ENCODE measurements at places on chromosomes 7 and 10.

DNA sequence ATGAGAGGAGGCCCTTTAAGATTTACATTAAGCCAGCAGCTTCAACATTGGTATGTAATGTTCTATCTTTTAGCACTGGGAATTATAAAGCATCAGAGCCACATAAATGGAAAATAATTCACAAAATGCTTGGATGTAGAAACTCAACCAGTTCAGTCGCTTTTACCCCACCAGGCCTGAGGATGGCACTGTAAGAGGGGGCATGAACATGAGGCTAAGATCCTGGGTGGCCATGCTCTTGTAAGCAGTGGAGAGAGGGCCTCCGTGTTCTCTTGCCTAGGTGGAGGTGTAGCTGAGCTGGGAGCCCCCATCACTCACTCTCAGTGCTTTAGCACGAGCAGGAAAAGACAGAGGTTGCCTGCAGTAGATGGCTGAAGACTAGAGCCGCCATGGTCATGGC is 238.8 kb downstream of the FANK1 start:
- DNase-seq: no peak

DNA sequence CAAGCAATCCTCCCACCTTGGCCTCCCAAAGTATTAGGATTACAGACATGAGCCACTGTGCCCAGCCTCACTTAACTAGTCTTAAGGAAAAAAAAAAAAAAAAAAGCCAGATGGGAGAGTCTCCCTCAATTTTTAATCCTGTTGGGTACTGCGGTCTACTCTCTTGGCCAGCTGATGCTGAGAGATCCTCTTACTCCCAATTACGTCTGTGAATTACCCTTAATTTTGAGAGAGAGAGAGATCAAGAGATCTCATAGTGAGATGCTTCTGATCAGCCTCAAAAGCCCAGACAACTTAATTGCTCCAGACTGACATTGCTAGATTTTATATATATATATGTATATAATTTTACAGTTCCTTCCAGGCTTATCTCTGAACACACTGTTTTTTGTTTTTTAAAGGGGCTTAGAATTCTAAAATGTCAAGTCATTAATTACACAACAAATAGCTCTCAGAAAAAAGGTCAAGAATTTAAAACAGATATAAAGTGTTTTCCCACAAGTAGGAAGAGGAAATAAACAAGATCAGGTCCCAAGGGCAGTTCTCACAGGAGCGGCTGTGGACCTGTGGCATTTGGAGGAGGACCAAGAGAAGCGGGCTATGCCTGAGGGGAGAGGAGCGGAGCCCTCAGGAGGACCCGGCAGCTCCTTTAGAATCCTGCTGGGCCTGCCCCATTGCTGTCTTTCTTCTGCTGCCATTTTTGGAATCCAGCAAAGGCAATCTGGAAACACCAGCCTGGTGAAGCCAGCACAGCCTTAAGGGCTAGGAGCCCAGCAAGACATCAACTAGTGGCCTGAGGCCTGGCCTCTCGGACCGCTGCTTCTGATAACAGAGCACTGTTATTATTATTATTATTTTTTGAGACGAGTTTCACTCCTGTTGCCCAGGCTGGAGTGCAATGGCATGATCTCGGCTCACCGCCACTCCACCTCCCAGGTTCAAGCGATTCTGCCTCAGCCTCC is 30.1 kb downstream of the DENND2A start:
- DNase-seq: no peak

- DNase-seq: no peak
These were observed 189.7 kb downstream of the CCDC3 start for GRCh38 chr10:12811826-12812225.

- DNase-seq: no peak
These were observed 228.0 kb downstream of the CACNB2 start for GRCh38 chr10:18368273-18368672.

GRCh38 chr7:87702326-87702725 is 74.1 kb downstream of the RUNDC3B start:
- DNase-seq: no peak

- DNase-seq: no peak
These were observed 58.7 kb downstream of the ITGA8 start for GRCh38 chr10:15660990-15661389.

- no peak for DNase-seq
These were observed 9.2 kb downstream of the ZNF775 start for GRCh38 chr7:150388306-150388705.

DNA sequence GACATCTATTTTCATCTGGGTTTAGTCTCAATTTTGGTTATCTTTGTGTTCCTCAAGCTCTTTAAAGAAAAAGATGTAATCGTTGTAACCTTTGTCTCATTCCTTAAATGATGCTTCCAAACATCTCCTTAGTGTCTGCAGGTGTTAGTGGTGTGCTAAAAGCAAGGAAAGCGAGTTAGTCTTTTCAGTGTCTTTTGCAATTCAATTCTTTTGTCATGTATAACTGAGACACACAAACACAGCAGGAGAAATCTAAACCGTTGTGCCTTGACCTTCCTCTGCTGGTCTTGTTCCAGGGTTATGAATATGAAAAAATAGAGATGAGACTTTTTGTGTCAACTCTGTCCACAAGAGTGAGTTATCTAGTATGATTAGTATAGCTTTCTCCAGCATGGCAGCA is 40.7 kb downstream of the PIK3CG start:
- no peak for DNase-seq

- no peak for DNase-seq
These were observed 48.5 kb upstream of the ADGRA1 start for GRCh38 chr10:133039107-133039802.

- DNase-seq: no peak
These were observed 75.3 kb upstream of the TAS2R16 start for GRCh38 chr7:123070702-123071286.

DNA sequence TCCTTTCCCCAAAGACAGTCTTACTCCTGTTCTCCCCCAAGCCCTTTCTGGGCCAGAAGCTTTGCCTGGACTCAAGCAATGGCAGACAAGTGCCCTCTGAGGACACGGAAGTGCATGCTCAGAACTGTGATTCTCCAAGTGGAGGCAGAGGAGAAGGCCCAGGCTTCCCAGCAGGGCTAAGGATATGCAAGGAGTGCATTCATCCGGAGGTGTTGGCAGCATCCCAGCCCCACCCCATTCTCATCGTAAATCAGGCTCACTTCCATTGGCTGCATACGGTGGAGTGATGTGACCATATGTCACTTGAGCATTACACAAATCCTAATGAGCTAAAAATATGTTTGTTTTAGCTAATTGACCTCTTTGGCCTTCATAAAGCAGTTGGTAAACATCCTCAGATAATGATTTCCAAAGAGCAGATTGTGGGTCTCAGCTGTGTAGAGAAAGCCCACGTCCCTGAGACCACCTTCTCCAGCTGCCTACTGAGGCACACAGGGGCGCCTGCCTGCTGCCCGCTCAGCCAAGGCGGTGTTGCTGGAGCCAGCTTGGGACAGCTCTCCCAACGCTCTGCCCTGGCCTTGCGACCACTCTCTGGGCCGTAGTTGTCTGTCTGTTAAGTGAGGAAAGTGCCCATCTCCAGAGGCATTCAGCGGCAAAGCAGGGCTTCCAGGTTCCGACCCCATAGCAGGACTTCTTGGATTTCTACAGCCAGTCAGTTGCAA is 1.4 kb upstream of the RBP3 start:
- DNase-seq: no peak

DNA sequence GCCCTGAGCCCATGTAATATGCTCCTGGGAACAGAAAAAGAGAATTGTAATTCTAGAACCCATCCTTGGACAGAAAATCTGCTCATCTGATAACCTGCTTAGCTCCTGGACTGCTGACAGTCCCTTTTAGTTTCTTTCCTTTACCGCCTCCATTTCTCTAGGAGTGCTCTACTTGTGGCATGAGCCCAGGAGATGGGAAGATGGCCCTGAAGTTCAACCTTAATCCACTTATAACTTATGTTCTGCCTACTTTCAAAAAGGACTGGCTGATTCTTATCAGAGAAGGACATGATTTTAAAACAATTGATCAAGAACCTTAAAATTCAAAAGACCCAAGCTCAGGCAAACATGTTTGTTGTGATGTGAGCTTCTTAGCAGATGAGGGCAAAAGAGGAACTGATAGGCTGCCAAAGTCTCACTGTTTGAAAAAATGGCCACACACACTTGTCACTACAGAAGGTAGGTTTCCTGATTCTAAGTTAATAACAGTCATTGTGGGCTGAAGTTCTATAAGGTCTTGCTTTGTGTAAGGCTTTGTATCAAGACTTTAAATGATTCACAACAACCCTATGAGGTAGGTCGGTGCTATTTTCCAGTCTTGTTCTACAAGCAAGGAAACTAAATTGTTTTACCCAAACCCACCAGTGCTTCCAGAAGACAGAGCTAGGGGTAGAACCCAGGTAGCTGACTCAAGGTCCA is 94.3 kb upstream of the AFAP1L2 start:
- no peak for DNase-seq

DNA sequence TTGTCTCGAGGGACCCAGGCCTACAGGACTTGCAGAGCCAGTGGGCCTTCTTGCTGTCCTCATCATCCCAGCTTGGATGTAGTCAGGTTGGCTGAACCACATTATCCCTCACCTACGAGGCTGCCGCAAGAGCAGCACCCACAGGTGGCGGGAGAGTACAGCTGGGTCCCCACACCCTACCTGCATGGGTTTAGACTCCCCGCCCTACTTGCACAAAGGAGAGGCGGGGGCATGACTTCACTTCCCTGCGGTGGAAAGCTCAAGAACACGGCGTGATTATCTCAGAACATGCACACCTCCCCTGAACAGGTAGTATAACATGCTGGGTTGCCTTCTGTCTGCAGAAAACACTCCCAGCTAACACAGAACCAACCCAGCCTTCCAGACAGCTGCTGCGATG is 57.5 kb downstream of the CTBP2 start:
- DNase-seq: no peak

- no peak for DNase-seq
These were observed 423.3 kb downstream of the GLRX3 start for GRCh38 chr10:130559547-130559880.

DNA sequence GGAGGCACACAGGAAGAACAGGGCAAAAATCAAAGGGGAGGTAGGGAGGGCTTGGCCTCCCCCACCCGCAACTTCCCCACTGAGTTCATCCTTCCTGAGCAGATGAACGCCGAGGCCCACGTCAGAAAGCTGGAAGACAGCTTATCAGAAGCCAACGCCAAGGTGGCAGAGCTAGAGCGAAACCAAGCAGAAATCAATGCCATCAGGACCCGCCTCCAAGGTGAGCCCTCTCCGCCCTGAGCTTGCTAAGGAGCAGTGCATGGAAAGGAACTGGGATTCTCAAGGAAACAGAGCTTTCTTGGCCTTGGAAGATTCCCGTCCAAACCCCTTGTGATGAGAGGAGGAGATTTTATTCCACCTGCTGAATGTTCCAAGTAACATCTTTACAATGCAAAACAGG is 16.5 kb downstream of the MYH16 start:
- DNase-seq: no peak

- no peak for DNase-seq
These were observed 4.8 kb downstream of the FAM241B start for GRCh38 chr10:69634759-69635425.

DNA sequence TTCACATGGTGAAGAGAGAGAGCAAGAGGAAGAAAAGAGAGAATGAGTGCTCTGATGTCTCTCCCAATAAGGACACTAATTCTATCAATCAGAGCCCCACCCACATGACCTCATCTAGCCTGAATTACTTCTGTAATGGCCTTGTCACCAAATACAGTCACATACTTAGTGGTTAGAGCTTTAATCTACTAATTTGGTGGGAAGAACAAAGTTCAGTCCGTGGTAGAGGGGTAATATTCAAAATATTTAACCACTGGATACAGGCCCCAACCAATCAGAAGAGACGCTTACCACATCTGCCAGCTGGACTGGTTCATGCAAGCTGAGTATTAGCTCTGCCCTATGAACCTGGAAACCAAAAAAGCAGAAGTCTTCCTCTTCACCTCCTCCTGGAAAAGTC is 336.3 kb upstream of the NFE2L3 start:
- no peak for DNase-seq

- no peak for DNase-seq
These were observed at the start of gene HOXA13 for GRCh38 chr7:27199849-27200760. Gene HOXA13 (minus strand): TSS chr7:27200091. CDS start chr7:27200077, 14 bp downstream.

GRCh38 chr7:25095516-25096345 is 29.3 kb downstream of the CYCS start:
- no peak for DNase-seq

GRCh38 chr10:117345143-117345542 is 30.1 kb downstream of the PDZD8 start:
- DNase-seq: peak; percentile 44

DNA sequence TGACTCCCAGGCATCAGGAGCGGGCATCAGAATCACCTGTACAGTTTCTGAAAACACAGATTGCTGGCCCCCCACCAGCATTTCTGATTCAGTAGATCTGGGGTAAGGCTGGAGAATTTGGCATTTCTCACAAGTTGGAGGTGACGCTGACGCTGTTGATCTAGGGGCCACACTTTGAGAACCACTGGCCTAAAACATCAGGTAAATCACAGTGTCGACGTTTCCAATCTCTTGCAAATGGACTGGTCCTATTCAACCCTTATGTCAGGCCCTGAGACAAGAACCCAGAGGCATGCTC is 564.0 kb downstream of the KCNMA1 start:
- DNase-seq: no peak

- no peak for DNase-seq
These were observed at the start of gene GOLGA7B for GRCh38 chr10:97849687-97850402. Gene GOLGA7B (plus strand): TSS chr10:97849843. CDS start chr10:97850304, 461 bp downstream.

DNA sequence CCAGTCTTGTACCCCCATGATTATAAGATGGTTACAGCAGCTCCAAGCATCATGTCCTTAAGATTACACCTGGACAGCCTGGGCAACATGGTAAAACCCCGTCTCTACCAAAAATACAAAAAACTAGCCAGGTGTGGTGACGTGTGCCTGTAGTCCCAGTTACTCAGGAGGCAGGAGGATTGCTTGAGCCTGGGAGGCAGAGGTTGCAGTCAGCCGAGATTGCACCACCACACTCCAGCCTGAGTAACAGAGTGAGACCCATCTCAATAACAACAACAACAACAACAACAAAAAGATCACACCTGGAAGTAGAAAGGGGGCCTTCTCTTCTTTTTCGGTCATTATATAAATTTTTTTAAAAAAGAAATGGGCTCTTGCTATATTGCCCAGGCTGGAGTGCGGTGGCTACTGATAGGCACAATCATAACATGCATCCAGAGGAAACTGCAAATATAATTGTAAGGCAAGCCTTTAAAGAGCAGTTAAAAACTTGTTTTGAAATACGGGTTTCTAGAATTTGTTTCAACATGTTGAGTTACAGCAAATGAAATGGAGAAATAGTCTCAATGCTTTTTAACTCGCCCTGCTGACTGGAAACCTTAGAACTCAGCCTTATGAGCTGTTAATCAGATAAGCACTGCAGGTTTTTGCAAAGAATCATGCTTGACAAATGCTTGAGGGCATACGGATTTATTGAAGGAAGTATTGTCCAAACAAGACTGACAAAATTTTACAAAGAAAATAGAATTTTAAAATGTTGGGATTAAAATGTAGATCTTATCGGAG is 4.7 kb upstream of the ENTPD7 start:
- DNase-seq: no peak
